Fibroblast of upper back skin (primary cell): ENCODE measurements at places on chromosomes 6 and 20.

GRCh38 chr6:79548304-79548703, 11.1 kb upstream of the LCA5 start:
- no peak for DNase-seq

GRCh38 chr6:84835340-84835739, 70.9 kb upstream of the TBX18 start:
- no peak for DNase-seq

DNA sequence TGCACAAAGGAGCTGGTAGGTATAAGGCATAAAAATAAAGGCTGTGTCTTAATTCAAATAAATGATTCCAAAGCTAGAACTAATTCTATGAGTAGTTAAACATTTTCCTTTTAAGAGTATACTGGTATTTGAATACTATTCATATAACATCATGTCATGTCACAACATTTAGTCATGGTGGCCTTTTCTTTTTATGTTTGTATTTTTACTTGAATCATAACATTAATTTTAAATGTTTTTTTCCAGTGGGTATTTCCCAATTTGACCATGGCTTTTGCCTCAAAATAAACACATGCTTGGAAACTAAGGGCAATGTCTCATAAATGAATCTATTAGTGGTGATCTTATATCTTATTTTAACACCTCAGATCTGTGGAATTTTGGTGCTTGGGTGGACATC, 177.1 kb downstream of the CD109 start:
- no peak for DNase-seq

- DNase-seq, result no peak
Measured at GRCh38 chr6:71179249-71179885, 109.2 kb upstream of the OGFRL1 start.

DNA sequence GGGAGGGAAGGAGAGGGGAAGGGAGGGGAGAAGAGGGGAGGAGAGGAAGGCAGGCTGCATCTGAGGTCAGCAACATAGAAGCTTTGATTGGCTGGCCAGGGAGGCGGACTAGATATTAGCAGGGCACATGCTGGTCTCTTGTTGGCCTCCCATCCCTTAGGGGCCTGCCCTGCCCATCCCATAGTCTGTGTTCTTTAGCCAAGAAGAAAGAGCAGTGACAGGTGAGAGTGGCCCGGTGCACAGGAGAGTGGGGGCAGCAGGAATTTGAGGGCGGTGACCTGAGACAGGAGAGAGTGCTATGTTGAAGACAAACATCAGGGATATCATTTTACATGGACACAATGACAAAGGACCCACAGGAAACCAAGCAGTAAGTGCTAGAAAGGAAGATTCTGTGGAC, 413.5 kb downstream of the SYNE1 start:
- DNase-seq, result no peak

GRCh38 chr6:76818451-76818850, 644.8 kb downstream of the HTR1B start:
- no peak for DNase-seq

GRCh38 chr6:81743649-81744048, 8.8 kb downstream of the TENT5A start:
- DNase-seq, result no peak

DNA sequence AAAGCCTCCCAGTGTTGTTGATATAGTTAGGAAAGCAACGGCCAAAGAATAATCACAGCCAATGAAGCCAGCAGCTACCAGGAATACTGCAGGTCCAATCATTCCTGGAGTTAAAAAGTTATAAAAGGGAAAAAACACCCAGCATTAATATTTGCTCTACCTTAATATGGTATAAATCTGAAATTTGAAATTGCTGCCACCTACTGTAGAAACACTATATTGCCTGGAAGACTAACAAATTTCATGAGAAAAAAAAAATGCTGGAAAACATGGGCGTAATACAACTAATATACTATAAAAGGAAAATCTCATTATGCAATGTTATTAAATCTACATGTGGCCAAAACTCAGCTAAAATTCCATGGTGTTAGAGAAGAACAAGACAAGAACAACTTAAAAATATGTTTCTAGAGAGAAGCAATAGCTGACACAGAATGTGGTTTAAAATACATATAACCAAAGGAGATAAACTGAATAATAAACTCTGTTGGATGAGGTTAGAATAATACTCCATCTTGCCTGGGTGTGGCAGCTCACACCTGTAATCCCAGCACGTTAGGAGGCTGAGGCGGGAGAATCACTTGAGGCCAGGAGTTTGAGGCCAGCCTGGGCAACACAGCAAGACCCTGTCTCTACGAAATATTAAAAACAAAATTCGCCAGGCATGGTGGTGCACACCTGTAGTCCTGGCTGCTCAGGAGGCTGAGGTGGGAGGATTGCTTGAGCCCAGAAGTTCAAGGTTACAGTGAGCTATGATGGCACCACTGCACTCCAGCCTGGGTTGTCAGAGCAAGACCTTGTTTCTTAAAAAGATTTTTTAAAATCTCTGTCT, 43.1 kb downstream of the SLC17A5 start:
- DNase-seq, result peak; percentile 61

DNA sequence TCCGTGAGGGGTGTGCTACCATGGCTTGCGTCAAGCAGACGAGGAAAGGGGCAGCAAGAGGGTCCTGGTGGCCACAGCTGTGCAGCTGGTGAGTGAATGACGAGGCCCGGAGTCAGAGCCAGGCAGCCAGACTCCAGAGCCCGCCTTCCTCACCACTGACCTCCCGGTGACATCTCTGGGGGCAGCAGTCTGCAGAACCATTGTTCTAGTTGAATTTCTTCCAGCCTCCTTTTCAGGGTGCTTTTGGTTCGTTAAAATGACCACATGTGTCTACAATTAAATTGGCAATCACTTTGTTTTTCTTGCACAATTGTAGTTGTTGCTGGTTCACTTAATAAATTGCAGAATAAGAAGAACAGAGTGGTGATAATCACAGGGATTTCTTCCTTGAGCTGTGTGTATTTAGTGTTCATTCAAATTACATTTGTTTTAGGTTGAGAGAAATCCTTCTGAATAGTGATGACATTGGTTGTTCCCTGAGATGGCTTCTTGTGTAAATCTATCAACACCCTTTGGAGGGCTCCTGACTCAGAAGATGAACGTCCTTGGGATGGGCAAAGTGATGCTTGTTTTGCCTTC, 96.4 kb downstream of the TULP4 start:
- DNase-seq, result peak; percentile 86

DNA sequence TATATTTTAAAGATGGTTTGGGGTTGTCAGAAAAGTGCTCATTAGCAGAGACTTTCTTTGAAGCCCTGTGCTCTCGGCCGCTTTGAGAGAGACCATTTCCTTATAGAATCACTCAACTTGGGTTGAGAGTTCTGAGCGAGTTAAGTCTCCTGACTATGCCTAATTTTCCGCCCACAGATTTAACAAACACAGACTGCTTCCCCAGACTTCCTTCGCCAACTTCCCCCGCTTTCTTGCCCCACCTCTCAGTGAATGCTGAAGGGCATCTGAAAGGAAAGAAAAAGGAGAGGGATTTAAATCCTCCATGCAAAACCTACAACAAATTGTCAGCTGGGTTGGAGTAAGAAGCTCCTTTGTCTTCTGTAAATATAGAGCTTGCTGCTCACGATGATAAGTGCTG, 224.0 kb downstream of the EYA2 start:
- DNase-seq, result no peak

DNA sequence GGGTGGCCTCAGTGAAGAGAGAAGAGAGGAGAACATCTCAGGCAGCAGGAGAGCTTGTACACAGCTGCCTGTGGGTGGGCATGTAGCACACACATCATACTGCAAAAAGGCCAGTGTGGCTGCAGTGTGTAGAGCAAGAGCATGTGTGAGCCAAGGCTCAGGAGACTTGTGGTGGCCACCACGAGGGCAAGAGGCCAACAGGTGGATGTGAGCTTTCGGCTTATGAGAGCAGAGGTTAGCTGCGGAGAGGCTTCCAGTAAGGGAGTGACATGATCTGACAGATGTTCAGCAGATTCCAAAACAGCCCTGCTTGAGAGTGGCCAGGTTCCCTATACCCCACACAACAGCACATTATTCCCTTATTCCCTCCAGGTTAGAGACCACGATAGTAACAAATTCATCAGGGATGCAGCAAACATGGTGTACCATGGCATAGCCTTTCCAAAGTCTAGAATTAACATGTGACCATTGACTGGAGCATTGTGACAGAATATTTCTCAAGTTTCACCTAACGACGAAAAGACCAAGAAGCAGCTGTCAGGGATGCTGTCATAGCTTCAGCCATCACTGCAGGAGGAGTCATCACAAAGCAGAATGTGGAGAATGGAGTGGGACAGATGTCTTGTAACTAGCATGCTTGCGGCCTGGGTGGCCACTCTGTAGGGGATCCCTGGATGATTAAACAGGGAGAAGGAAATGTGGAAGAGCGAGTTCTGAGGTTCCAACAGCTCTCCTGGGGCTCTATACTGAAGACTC, 23.1 kb downstream of the HM13 start:
- no peak for DNase-seq

GRCh38 chr6:46453741-46454316, 37.4 kb downstream of the RCAN2 start:
- DNase-seq, result peak; percentile 46

- DNase-seq, result no peak
Measured at GRCh38 chr6:52531396-52531795, 45.5 kb downstream of the TRAM2 start.

GRCh38 chr6:129936329-129937165, 75.4 kb upstream of the TMEM244 start:
- DNase-seq, result peak; percentile 70

DNA sequence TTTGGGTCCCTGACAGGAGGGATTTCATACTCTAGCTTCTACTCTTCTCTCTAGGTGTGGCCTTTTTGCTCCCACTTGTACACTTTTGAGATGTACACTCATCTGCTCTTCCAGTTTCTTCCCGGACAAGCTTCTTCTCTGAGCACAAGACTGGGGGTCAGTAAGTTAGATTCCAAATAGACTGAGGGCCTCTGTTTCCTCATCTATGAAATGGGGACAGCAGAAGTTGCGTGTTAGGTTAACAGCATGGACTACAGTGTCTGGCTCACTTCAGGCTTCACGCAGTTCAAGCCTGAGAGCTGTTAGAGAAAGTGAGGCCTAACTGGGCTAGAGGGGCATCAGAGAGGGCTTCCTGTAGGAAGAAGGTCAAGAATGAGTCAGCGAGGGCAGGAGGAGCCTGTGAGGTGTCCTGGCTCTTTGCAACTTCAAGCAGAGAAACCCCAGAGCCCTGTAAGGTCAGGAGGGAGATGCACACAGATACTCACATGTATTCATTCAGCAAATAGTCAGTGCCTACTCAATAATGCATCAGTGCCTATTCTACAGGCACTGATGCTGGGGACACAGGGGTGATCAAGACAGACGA, 20.6 kb downstream of the XKR7 start:
- DNase-seq, result no peak

DNA sequence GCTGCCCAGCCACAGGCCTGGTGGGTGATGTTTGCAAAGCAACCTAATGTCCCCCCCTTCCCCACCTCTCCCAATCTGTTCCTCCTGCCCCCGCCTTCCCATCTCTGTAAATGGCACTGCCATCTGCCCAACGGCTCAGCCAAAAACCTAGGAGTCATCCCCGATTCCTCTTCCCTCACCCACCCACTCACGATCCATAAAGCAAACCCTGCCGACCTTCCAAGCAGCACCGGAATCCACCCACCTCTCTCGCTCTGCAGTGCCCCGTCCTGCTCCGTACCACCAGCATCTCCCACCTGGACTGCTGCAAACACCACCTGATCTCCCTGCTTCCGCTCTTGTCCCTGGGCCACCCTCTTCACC, 37.6 kb downstream of the SULF2 start:
- no peak for DNase-seq

DNA sequence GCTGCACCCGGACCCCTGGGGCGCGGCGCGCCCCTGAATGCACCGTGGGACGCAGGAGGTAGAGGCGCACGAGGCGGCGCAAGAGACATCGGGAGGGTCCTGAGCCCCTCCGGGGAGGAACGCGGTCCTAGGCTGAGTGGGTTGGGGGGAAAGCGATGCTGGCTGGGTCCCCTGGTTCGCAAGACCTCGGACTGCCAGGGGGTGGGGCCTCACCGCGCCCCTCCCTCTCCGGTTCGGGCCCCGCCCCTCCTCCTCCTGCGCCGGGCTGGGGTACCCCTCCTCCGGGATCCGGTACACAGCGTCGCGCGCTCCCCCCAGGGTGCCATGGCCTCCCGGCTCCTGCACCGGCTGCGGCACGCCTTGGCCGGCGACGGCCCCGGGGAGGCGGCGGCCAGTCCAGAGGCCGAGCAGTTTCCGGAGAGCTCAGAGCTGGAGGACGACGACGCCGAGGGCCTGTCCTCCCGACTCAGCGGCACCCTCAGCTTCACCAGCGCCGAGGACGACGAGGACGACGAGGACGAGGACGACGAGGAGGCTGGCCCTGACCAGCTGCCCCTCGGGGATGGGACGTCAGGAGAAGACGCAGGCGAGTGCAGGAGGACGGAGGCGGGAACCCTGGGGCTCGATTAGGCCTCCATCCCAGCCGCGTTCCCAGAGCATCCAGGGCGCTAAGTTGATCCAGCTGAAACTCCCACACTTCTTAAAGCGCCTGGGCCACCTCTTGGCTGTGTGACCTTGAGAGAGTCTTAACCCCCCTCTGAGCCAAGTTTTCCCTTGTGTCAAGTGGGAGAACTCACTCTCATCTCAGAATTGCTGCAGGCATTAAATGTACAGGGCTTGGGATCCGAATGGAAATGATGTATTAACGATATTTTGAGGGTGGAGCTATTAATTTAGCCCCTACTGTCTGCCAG, 541 bp downstream of the SNX21 start:
- DNase-seq, result peak; percentile 70

GRCh38 chr6:37517411-37517812, 17.7 kb upstream of the CCDC167 start:
- peak; percentile 27 for DNase-seq

GRCh38 chr6:79307321-79308036, 73.0 kb upstream of the HMGN3 start:
- no peak for DNase-seq

- no peak for DNase-seq
Measured at GRCh38 chr6:98824902-98825599, 9.3 kb upstream of the POU3F2 start.

- no peak for DNase-seq
Measured at GRCh38 chr6:134233180-134233955, 84.5 kb downstream of the SGK1 start.

DNA sequence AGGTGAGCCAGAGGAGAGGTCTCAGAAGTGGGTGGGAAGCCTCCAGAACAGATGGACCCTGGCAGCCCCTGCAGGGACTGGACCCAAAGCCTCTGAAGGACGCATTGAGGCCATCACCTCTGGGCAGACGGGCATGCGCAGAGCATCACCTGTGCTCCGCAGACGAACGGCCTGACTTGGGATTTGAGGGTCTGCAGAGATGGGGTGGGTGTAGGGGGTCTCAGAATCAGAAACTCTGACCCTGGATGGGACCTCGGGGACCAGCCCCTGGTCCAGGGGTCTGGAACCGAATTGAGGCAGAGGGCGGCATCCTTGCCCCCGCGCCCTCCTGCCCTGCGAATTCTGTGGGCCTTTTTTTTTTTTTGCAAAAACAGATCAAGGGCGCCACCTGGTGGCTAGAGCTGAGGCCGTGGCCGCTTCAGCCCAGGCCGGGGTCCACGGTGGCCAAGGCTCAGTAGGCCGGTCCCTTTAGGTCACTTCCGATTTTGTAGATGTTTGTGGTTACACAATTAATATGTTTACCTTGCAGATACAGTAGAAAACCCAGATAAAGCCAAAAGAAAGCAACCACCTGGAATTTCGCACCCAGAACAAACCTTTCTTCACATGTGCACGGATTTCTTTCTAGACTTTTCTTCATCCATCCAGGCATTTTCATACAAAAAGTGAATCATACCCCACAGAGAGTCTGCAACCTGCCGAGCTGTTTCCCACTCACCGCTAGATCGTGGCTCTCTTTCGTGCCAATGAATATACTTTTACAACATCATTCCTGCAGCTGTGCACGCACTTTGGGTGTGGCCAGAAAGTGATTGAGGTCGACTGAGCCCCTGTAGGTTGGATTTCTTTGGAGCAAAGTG, 25.9 kb downstream of the ZBP1 start:
- no peak for DNase-seq

- DNase-seq, result no peak
Measured at GRCh38 chr6:103280417-103280816, 1579.3 kb downstream of the HACE1 start.
